ENCODE measurements at places on chromosomes 7 and 10. TPM values are rescaled to one million over a fixed set of nuclear protein-coding genes. Genes with fewer than 3 reads are reported as not detected.

The ZPBP gene
- not detected for total RNA-seq

The TMEM106B gene
- total RNA-seq = 63.0 TPM

The HOXA11 gene
- total RNA-seq = 8.3 TPM

The PODXL gene
- 42.7 TPM for total RNA-seq

The SEMA3A gene
- total RNA-seq = 36.5 TPM

The STEAP1 gene
- total RNA-seq = 120 TPM

The RNLS gene
- 15.3 TPM for total RNA-seq

The MUC3A gene
- not detected for total RNA-seq

The MGMT gene
- 15.7 TPM for total RNA-seq

The LLCFC1 gene
- total RNA-seq = not detected

The TMEM139 gene
- not detected for total RNA-seq

The KCNMA1 gene
- 14.2 TPM for total RNA-seq

The CYP26C1 gene
- not detected for total RNA-seq

The GSTO2 gene
- total RNA-seq = 1.1 TPM

The TDRD1 gene
- total RNA-seq = not detected

The ZNF425 gene
- total RNA-seq = 3.8 TPM

Data from GM23248 (cell line).